RWPE1 (cell line): ENCODE measurements at places on chromosomes 3 and 15.

- DNase-seq: no peak
Observed at GRCh38 chr3:157310329-157311052, 126.2 kb upstream of the PTX3 start.

- DNase-seq: peak; percentile 8
Observed at GRCh38 chr3:4271834-4272233, 31.3 kb upstream of the SETMAR start.

- DNase-seq: peak; percentile 36
Observed at GRCh38 chr15:73753250-73754130, at the start of gene INSYN1. Gene INSYN1, minus strand, starts transcription at chr15:73753351. Its CDS starts 2,221 bp downstream, at chr15:73751130.

DNA sequence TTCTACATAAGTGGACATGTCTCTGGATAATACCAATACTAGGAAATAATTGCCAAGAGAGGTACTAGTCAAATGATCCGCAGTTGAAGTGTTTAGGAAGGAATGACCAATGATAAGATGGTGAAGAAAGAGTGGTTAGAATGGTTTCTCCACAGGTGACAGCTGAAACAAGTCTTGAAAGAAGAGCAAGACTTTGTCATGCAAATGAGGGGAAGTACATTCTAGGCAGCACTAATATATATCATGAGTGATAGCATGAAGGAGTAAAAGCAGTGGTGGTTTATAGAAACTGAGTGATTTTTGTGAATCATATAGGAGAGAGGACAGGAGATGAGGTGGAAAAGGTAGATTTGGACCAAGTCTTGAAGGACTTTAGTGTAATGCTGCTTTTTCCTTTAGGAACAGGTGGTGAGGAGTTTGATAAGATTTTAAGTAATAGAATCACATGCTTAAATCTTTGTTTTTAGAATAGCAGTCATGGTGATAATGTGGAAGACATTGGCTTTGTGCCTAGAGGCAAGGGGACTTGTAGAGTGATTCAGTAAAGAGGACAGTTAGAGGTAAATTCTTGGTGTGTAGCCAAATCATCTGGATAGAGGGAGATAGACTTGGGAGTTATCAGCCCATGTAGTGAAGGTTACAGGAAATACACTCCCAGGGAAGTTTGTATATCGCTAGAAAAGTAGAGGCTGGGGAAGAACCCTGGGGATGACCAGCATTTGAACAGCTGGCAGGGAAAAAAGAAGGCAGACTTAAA lies 31.9 kb downstream of the SLMAP start:
- no peak for DNase-seq

DNA sequence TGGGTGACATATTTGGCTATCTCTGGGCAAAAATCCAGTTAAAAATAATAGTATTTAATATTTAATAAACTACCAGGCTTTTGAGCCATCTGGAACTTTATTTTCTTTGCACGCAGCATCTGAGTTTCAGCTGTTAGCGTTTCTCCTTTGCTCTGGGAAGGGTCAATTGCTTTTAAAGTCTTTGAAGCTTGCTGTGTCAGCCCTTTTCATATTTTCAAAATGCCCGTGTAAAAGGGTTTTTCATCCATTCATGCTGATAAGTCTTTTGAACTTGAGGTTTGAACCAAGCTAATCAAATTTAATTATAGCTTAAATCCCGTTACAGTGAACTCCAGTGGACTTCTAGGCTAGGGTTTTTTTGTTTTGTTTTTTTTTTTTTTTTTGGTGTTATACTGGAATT lies 79.1 kb downstream of the SLC25A26 start:
- no peak for DNase-seq
